CD4-positive, CD25-positive, alpha-beta regulatory T cell (primary cell): ENCODE measurements at places on chromosomes 5 and 9.

GRCh38 chr9:98692392-98692791 lies 16.3 kb downstream of the GABBR2 start:
- no peak overlapping the region for H3K4me3 ChIP-seq
- no peaks in the 10 kb centered on the region for H3K36me3 ChIP-seq
- H3K27ac ChIP-seq = no peak overlapping the region

- peaks cover 22% of the 10 kb centered on the region for H3K4me1 ChIP-seq
- no peak for DNase-seq
- peaks cover 24% of the 10 kb centered on the region for H3K27me3 ChIP-seq
Measured at GRCh38 chr5:113292462-113292861, 142.3 kb downstream of the TSSK1B start.

- H3K27me3 ChIP-seq = no peaks in the 10 kb centered on the region
- DNase-seq = peak; percentile 85
- no peaks in the 10 kb centered on the region for H3K36me3 ChIP-seq
Measured at GRCh38 chr9:133141833-133142595, 21.0 kb upstream of the RALGDS start.

GRCh38 chr5:72410688-72411295 lies 90.6 kb downstream of the PTCD2 start:
- DNase-seq = no peak
- no peaks in the 10 kb centered on the region for H3K4me1 ChIP-seq
- H3K4me3 ChIP-seq = no peak overlapping the region
- H3K27ac ChIP-seq = no peak overlapping the region
- no peaks in the 10 kb centered on the region for H3K36me3 ChIP-seq

DNA sequence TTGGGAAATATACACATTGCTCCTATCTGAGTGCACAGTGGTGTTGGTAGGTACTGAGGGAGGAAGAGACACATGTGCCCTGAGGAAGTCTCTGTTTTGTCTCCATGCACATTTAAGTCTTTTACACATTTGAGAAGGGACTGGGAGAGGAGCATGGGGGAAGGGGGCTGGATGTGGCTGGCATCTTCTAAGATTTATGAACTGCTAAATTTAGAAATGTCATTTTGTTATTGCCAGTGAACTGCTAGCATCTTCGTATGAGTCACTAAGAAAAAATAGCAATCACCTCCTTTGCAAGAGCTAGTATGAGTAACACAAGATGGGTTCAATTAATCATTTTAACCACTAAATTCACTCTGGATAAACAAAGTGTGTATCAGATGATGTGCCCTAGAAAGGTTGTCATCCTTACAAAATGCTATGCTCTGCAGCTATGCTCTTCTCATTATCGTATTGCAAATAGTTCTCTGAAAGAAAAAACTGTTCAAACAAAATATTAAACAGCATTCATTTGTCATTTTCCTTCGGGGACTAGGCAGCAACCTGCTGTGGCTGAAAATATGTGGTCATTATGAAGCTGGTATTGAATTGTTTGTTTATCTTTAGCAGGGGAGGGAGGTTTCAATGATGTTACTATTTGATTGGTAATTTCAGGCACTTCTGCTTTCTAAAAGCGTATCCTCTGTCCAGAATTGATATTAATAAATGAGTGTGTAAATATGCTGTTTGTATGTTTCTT lies 236.5 kb downstream of the DMRTA1 start:
- no peak for DNase-seq
- H3K36me3 ChIP-seq = no peaks in the 10 kb centered on the region
- no peaks in the 10 kb centered on the region for H3K27me3 ChIP-seq
- H3K4me3 ChIP-seq = no peak overlapping the region
- no peaks in the 10 kb centered on the region for H3K4me1 ChIP-seq
- no peak overlapping the region for H3K27ac ChIP-seq
